ENCODE measurements at places on chromosomes 16 and 17. TPM values are rescaled to one million over a fixed set of nuclear protein-coding genes. Genes with fewer than 3 reads are reported as not detected.

Gene NLGN2
- total RNA-seq, result 7.9 TPM

Gene SLC6A2
- total RNA-seq, result not detected

Gene CIBAR2
- total RNA-seq, result not detected

Gene MMP2
- not detected for total RNA-seq

Gene C1QTNF8
- total RNA-seq, result not detected

Gene CPHXL2
- not detected for total RNA-seq

Gene MYOCD
- total RNA-seq, result not detected

Gene DOC2B
- 0.13 TPM for total RNA-seq

Gene GPT2
- total RNA-seq, result 31.6 TPM

Gene SERPINF2
- 0.19 TPM for total RNA-seq

Gene GALNS
- total RNA-seq, result 18.3 TPM

Gene HOXB4
- 3.8 TPM for total RNA-seq

Gene NPIPA5
- total RNA-seq, result 14.3 TPM

Gene ATP2A3
- total RNA-seq, result 112 TPM

Gene ARHGAP44
- total RNA-seq, result 0.06 TPM

Gene CARD14
- not detected for total RNA-seq

Gene RPGRIP1L
- 11.4 TPM for total RNA-seq

Gene HOXB8
- total RNA-seq, result 0.19 TPM

Gene CRISPLD2
- total RNA-seq, result 0.04 TPM

Gene PMP22
- 0.38 TPM for total RNA-seq

Gene TP53TG3B
- not detected for total RNA-seq

Gene VAMP2
- total RNA-seq, result 26.3 TPM

Gene OSGIN1
- 0.71 TPM for total RNA-seq

Gene CES2
- 25.0 TPM for total RNA-seq

Gene ADAM11
- total RNA-seq, result 0.21 TPM

Gene FLII
- total RNA-seq, result 264 TPM

Gene SLC12A3
- not detected for total RNA-seq

Gene EPN2
- total RNA-seq, result 11.5 TPM
